Motor neuron (in vitro differentiated cells): ENCODE measurements at places on chromosomes 3 and 15.

DNA sequence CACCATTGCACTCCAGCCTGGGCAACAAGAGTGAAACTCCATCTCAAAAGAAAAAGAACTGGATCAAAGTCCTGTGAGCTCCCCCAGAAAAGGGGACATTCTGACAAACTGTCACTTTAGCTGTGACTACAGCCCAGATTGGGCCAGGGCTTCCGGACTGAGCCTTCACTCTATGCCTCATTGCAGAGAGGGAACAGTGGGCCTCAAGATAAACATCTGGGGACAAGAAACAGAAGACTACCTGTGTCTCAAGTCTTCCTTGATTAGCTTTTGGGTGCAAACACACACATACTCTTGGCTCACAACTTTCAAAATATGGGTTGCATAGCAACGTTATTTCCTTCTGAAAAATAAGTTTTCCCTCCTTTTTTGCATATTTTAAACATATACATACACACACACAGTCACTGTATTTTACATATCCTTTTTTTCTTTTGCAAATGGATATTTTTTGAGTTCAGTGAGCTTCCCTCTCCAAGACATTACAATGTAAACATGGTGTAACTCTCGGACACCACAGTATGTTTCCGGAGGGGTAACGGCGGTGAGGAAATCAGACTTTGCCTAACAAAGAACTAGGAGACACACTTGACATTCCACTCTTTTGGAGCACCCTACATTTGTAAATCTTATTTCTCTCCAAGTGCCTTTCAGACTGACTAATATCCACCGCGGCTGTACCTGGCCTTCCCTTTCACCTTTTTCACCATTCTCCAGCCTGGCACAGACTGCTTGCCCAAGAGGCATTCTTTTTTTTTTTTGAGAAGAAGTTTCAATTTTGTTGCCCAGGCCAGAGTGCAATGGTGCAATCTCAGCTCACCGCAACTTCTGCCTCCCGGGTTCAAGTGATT lies 3.5 kb downstream of the TKT start:
- no peak for ATAC-seq

GRCh38 chr3:8210882-8211341 lies 290.7 kb upstream of the LMCD1 start:
- no peak for ATAC-seq

GRCh38 chr15:70451821-70452653 lies 311.3 kb downstream of the UACA start:
- peak; percentile 32 for ATAC-seq

DNA sequence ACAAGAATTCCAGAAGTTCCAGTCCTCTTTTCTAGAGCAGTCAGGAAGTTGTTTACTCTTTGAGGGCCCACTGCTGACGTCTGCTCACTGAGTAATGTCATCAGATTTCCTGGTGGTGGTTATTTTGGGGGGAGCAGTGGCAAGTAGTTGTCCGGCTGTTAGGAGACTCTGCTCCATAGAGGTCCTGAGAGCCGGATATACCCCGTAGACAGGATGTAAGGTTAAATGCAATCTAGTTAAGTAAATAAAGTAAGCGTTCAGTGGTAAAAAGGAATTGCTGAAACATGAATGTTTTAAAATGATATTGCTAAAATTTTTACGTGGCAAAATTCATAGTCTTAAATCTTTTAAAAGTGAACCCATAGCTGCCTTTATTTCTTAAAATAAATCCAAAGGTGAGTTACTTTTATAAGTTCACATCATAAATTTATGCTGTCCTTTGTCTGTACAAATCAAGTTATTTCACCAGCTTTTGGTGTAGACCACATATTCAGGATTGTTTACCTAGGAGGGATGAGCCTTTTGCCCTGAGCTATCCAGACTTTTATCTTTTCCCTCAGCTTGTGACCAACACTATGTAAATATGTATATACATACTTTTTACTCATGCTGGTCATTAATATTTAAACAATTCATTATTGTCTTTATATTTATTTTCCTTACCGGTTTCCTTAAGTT lies 65.8 kb downstream of the PDE8A start:
- peak; percentile 45 for ATAC-seq

GRCh38 chr3:58824777-58825176 lies 158.2 kb upstream of the FAM3D start:
- no peak for ATAC-seq

GRCh38 chr3:188154809-188155574 lies 1.0 kb downstream of the LPP start:
- no peak for ATAC-seq

GRCh38 chr3:177107461-177108239 lies 89.6 kb downstream of the TBL1XR1 start:
- ATAC-seq: no peak

DNA sequence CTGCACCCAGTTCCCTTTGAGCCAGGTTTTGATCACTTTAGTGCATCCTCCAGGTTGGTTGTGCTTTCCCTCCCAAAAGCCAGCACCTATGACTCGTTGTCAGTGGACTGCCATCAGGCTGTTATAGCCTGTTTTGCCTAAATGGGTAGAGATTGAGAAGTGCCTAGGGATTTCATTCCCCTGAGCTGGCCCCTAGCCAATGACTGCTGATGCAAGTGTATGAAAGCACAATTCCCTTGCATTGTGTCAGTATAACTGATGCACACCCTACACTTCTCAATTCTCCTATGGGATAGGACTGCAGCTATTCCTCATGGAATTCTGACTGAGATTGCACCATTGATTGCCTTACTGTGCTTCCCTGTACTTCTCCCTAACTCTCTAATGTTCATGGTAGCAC lies 102.1 kb upstream of the ARPP21 start:
- peak; percentile 99 for ATAC-seq

GRCh38 chr15:91782221-91782620 lies 71.3 kb upstream of the SLCO3A1 start:
- no peak for ATAC-seq

- no peak for ATAC-seq
Observed at GRCh38 chr3:181382656-181383055, 329.1 kb upstream of the SOX2 start.

GRCh38 chr15:49982584-49982983 lies 136.4 kb downstream of the ATP8B4 start:
- ATAC-seq: peak; percentile 76

DNA sequence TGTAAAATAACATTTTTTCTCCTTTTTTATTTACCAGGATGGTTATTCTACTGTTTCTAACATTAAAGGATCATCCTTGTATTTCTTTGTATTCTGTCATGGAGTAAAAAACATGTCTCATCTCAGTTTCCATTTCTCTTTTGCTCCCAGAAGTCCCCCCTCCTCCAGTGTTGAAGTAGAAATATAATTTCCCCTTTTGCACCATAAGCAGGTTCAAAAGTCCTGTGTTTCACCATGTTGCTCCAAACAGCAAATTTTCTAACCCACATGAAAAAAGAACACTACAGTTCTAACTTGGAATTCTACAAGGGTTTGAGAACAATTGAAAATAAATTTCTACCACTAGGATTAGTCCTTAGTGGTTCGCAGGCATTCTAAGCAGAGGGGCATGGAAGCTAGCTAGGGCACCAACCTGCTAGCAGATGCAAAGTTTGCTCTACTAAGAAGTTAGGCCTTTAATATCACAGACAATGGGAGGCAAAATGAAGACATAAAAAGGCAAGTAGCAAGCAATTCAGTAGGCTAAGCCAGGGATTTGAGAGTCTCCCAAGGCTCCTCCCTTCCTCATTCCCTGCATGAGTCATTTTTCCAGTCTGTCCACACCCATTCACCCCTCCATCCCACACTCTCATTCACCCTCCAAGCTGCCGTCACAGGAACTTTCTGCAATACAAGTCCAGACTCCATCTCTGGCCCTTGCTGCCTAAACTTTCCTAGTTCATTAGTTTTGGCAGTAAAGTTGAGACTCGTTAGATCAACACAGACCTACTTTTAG lies 2.3 kb upstream of the MBNL1 start:
- peak; percentile 60 for ATAC-seq

DNA sequence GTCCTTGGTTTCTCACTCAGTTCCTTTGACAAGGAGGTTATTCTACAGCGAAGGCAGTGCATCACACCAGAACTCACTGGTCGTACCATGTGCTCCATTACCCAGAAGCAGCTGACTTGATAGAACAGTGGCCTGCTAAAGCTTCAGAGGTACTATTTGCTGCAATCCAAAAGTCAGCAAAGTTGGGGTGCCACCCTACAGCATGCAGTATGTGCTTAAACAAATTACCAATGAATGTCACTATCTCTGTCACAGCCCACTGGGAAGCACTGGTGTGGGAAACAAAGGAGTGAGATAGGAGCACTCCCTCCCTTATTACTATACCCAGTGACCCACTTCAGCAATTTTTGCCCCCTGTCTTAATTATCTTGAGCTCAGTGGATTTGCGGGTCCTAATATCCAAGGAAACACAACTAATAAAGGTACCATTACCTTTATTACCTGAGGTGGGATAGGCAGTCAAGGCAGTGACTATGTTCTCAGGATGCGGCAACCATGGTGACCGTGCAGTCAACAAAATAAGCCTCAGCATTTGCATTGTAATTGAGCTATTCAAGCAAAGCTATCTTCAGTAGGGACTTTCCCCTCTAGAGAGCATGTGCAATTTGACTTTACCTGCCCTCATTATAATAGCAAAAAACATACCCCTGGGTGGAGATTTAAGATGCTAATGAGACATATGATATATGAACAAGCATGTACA lies 199.4 kb downstream of the OCA2 start:
- ATAC-seq: no peak

- ATAC-seq: no peak
Observed at GRCh38 chr15:83443076-83443847, 3.9 kb upstream of the SH3GL3 start.

- ATAC-seq: no peak
Observed at GRCh38 chr3:38829404-38829803, 13.4 kb upstream of the SCN10A start.

DNA sequence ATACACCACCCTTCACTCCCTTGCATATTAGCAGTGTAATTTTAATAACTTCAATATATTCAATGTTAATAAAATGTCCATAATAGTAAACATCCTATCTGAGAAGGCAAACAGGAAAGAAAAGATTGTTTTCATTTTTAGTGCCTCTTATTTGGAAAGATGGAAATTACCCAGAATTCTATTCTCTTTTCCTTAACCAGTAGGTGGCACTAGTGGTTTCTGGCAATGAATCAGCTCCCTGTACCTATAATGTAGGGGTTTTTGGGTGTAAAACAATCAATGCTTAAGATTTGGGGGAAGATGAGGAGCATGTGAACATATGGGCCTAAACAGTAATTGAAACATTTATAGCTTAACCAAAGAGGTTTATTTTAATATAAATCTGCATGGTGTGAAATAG lies 5.7 kb upstream of the SEMA6D start:
- no peak for ATAC-seq

DNA sequence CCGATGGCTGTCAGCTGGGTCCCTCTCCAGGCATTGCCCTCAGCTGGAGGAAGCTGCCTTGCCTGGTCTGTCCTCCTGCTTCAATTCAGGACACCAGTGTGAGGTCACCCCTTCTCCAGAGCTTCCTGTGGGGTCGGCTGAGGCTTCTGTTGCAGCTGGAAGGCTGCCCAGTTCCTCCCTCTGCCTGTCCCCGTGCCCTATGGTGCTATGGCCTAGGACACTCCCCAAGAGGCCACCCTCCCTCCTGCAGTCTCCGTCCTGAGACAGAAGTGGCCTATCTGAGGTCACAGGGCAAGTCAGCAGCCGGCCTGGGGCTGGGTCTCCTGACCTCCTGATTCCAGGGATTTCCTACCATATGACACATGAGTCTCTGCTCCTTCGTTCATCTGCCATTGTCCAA lies 57.9 kb downstream of the RASGRF1 start:
- ATAC-seq: no peak

DNA sequence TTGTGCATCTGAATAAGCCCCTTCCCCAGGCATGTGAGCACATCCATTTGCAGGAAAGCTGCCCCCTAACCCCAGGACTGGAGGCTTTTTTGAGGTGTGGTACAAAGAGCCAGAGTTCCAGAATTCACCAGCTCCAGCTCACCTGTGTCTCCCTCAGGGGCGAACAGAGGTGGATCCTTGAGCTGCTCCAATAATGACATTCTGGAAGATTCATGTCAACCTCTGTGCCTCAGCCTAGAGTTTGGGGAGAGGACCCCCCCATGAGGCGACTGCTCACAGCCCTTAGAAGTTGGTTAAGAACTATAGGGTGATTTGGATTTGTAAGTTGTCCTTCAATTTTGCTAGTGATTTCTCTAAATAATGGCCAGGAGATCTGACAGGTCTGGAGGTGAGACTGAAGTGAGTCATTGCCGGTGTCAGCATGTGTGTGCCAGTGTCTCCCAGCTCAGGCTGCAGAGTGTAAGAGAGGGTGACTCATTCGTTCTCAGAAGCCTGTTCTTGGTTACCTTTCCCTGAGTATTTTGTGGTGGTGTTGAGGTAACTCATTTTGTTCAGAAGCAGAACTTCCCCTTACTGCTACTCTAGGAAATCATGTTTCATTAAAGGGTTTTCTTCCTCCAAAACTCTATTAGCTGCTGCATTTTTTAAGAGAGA lies 136.9 kb upstream of the TOPAZ1 start:
- ATAC-seq: peak; percentile 80

DNA sequence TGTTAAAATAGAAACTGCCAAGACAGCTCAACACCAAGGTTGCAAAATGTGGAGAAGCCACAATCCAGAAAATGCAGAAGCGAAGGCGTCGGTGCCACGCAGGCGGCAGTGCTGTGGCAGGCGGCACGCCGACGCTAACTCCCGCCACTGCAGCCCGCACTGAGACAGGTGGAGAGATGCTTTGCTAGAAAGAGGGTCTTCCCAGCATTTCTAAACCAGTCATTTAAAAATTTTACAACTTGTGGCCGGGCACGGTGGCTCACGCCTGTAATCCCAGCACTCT lies 23.2 kb downstream of the CYFIP1 start:
- ATAC-seq: no peak

DNA sequence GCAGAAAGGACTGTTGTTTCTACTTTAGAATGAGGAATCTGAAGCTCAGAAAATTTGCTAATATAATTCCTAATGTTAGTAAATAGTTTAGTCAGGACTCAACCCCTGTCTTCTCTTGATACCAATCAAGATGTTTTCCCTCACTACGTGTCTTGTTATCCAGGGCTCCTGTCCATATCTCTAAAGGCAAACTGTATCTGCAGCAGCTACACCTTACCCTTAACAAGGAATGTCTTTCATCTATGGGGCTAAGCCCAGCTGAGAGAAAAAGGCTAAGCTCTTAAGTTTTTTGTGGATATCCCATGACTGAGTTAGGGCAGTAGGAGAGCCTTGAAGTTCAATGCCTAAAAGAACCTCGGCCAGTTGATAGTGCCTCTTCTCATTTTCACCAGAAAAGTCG lies 32.5 kb downstream of the RAB11A start:
- no peak for ATAC-seq

- ATAC-seq: peak; percentile 69
Observed at GRCh38 chr3:177777699-177778098, 580.4 kb upstream of the TBL1XR1 start.

- ATAC-seq: no peak
Observed at GRCh38 chr3:71211083-71211482, 372.4 kb downstream of the FOXP1 start.

GRCh38 chr3:76855451-76855850 lies 184.4 kb upstream of the ROBO2 start:
- no peak for ATAC-seq

DNA sequence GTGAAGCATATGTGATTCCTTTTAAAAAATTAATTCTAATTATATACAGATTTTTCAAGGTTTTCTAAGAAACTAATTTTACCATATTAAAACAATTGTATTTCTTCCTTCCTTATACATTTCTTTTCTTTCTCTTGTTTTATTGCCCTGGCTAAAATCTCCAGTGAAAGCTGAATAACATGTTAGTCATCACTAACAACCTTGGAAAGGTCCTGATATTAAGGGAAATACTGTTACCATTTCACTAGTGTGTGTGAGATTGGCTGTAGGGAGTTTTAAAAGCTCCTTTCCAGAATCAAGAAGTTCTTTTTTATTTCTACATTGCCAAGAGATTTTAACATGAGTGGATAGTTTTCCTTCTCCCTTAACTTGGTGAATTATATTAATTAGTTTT lies 229.7 kb upstream of the EIF1B start:
- ATAC-seq: no peak
